ENCODE measurements at places on chromosomes 3 and 15.

- no peak for DNase-seq
Measured at GRCh38 chr3:55270976-55271375, 216.1 kb downstream of the WNT5A start.

- no peak for DNase-seq
Measured at GRCh38 chr3:17501745-17502144, 240.7 kb downstream of the TBC1D5 start.

- no peak for DNase-seq
Measured at GRCh38 chr3:56368846-56369245, 99.4 kb downstream of the ERC2 start.

DNA sequence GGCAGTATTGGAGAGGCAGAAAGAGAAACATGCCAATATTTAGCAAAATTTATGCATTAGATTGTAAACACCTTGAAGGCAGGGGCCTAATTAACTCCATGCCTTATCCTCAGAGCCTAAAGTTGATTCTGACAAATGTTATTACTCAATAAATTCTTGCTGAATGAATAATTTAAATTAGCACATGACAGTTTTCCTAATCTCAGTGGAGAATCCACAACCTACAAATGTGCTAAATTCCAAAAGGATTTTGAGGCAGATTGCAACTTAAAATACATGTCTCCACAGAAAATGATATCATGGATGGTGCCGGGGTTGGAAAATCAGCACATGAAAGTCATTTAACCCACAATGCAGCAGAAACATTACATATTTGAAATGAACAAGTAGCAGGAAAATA is 41.1 kb upstream of the NANOGP8 start:
- no peak for DNase-seq

GRCh38 chr3:11154953-11155325 is 646 bp downstream of the HRH1 start:
- DNase-seq = no peak

DNA sequence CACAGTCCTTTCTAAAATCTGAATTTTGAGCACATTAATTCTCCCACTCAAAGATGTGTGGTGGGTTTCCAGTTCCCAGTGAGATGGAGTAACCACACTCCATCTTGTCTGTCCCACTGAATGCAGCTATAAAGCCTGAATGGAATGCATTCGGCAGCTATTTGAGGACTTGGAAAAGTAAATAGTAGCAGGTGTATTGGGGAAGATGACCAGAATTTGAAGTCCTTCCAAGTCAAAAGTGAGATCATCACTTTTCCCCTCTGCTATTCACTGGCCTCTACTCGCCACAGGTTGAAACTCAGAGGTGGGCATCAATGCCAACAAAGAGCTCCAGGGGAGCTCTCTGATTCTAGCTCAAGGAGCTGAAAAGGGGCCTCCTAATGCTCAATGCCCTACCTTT is 8.1 kb upstream of the GNB5 start:
- no peak for DNase-seq

DNA sequence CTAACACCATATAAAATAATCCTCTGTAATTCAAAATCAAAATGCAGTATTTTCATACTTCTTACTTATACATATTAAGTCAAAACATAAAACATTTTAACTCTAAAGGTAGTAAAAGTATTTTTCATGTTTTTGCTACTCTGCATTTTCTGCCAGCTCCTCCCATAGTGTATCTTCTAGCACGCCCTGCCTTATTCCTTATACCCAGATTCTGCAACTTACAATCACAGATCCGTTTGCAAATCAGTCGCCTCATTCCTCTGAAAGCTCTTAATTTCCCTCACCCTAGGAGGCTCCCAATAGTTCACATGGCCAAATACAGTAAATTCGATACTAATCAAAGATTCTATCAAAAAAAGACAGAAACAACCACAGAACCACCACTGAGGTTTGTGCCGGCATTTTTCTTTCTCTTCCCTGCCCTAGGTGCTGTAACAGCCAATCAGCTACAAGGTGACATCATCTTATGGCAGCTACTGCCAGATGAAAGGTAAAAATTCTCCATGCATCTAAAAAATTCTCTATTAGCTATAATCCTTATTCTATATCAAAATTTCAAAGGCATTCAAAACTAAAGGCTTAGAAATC is 72.9 kb downstream of the CLASP2 start:
- DNase-seq = peak; percentile 6

- DNase-seq = no peak
Measured at GRCh38 chr3:196082619-196082971, 705 bp upstream of the TFRC start.

- DNase-seq = no peak
Measured at GRCh38 chr3:136626493-136626892, 125.7 kb downstream of the STAG1 start.

DNA sequence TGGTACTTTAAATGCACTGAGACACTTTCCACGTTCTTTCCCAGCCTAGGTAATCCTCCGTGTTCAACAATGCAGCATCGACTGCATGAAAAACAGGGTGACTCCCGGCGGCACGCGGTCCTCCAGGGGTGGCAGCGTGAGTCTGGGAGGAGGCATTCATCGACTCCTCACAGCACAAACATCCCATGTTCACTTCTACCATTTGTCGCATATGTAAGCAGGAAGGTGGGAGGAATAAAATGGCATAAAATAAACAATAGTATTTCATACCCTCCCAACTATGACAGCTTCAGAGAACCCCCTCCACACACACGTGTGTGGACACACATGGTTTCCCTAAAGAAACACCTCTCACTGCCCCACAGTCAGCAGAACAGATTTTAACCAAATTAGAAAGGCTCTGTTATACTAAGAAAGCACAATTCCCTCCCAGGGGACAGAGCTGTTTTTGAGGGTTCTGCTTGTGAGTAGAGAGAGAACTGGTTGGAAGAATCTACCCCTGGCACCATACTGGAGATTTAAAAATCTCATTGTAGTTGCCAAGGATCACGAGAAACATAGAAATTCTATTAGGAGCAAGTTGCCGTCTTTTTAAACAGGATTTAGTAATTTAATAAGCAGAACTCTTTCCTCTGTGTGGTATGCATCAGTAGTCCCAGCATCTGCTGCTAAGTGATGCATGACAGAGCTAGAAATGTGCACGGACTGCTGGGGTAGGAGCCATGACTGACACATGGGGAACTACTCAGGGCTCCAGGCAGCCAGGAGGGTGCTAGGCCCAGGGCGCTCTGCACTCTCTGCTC is 6.0 kb downstream of the FAM43A start:
- DNase-seq = no peak

- DNase-seq = no peak
Measured at GRCh38 chr15:96324192-96324895, 6.2 kb upstream of the NR2F2 start.

- DNase-seq = no peak
Measured at GRCh38 chr3:96510334-96510733, 304.1 kb upstream of the EPHA6 start.

DNA sequence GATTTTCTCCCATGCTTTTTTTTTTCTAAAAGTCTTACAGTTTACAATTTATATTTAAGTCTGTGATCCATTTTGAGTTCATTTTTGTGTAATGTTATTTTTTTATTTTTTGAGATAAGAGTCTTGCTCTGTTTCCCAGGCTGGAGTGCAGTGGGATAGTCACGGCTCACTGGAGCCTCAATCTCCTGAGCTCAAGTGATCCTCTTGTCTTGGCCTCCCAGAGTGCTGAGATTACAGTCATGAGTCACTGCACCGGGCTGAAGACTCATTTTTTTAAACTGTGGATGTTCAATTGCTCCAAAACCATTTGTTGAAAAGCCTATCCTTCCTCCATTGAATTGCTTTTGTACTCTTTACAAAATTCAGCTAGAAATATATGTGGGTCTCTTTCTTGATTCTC is 19.5 kb downstream of the LNP1 start:
- no peak for DNase-seq

DNA sequence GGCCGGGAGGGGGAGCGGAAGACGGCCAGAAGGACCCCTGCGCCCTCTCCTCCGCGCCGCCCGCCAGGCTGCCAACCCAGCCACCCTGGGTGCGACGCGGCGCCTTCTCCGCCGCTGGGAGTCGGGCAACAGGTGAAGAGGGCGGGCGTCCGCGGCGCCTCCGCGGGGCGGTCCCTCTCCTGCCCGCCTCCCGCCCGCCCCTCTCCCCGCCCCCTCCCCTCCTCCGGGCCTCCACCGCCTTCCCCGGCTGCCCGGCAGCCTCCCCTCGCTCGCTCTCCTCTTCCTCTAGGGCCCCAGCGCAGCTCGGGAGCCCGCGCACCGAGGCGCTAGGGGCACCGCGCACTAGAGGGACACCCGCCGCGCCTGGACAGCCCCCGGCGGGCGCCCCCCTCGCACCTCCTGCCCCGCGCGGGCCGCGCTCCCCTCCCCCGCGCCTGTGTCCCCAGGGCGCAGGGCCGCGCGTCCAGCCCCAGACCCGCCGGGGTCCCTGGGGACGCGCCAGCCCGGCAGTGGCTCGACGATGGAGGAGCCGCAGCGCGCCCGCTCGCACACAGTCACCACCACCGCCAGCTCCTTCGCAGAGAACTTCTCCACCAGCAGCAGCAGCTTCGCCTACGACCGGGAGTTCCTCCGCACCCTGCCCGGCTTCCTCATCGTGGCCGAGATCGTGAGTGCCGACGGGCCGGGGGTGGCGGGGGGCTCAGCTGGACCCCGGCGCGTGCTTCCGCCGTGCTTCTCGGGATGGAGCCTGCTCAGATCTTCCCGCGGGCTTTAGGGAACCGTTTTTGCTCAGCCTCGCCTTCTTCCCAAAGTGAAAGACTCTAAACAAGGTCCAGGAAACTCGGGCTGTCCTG is at the start of gene CMTM8:
Gene CMTM8, plus strand, starts transcription at position 228 of the 854 bp plus-strand sequence. Its CDS starts 293 bp downstream, at position 521.
- DNase-seq = peak; percentile 52

GRCh38 chr3:44722103-44722401 is 7.4 kb upstream of the ZNF501 start:
- no peak for DNase-seq

DNA sequence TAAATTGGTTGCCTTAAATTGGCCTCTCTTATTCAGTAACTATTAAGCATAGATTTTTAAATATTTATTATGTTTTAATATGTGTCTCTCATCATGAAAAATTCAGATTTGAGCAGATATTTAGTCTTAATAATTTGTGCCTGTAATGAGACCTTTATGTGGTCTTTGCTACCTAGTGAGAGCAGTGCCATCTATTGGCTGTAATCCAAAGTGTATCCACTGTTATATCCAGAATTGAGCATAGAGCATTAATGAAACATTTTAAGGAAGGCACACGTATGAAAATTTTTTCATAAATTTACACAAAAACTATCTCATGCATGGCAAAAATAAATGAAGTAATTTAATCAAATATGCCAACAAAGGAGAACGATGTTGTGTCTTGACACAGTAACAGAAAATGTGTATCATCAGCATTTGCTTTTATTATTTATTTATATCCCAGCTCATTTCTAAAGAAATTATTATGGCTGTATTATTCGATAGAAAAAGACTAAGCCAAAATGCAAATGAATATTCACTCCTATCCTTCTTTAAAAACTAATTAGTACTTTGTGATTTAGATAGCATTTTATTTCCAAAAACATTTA is 203.5 kb downstream of the RSRC1 start:
- no peak for DNase-seq

GRCh38 chr15:69525543-69525942 is 72.9 kb downstream of the RPLP1 start:
- no peak for DNase-seq

DNA sequence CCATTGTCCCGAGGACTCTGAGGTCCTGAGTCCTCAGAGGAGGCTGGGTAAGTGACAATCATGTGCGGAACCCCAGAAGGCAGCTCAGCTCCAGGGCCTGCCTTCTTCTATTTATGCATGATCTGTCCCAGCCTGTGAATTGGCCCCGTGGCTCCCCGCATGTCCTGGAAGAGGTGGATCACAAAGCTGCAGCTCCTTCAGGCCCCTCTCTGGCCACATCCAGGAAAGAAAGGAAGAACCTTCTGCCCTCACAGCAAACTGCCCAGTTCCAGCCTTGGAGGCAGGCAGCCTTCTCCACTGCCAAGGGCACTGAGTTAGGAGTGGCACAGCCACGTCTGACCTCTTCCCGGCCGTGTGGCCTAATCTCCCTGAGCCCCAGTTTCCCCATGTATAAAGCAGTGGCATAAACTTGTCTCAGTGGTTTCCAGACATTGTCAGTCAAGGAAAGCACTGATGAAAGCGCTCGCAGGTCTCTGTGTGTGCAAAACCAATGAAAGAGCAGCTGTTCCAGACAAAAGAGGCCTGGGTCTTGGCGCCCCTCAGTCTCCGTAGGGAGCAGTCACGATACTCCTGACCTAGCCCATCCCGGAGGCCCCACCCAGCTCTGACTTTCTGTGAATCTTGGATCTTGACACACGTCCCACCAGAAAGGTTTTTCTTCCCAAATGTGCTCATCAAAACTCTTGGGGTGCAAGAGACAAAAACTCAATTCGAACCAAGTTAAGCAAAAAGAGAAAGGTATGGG is 497.3 kb downstream of the SHQ1 start:
- DNase-seq = no peak

DNA sequence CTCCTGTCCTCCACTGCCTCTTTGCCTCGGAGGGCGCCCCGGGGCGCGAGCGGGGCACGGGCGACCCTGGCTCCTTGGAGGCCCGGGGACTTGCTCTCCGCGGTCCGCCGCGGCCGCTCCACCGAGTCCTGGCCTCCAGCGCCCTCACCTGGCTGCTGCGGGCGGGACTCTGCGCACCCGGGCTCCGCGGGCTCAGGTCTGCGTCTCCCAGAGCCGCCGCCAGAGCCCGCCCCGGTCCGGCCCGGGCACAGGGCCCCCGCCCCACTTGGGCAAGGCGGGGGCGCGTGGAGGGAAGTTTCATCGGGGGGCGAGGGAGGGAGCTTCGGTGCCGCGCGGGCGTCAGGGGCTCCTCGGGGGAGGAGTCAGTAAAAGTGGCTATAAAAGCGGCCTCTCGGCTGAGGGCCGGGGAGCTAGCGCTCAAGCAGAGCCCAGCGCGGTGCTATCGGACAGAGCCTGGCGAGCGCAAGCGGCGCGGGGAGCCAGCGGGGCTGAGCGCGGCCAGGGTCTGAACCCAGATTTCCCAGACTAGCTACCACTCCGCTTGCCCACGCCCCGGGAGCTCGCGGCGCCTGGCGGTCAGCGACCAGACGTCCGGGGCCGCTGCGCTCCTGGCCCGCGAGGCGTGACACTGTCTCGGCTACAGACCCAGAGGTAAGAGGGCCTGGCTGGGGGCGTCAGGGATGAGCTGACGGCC is at the start of gene CEMIP:
Gene CEMIP, plus strand, starts transcription at position 407 of the 694 bp plus-strand sequence. CDS start 94,510 bp downstream, outside the sequence.
- peak; percentile 21 for DNase-seq

DNA sequence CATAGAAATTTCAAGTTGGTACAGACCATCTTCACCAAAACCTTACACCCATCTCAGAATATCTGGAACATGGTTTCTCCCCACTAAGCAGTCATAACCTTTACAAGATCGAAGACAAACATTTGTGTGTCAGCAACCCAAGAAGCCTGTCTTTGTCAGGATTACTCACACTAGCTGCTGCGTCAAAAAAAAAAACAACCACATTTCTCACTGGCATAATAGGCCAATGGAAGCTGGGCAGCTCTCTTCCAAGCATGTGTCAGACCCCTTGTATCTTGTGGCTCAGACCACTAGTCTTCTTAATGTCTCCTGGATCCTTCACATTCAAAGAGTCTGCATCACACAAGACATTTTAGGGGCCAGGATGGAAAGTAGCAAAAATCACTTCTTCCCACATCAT is 266.9 kb upstream of the IGF1R start:
- DNase-seq = no peak
